ENCODE measurements at places on chromosomes 2 and 18.

GRCh38 chr2:25078170-25079049 is 36.5 kb downstream of the EFR3B start:
- DNase-seq = no peak

GRCh38 chr2:106970471-106971261 is 84.7 kb upstream of the ST6GAL2 start:
- no peak for DNase-seq

DNA sequence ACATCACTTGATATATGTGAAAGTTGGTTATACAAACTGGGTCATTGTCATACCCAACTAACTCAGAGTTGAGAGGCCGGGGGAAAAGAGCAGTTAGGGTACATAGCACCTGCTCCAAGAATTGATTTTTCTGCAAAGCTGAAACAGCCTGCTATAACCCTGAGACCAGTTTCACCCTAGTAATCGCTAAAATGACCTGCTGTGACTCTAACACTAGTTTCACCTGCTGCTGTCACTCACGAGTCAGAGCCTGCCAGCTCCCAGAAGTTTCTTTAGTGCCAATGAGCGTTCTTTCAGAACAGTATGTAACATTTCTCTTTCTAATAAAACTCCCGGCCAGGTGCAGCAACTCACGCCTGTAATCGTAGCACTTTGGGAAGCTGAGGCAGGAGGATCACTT is 28.0 kb downstream of the SRSF7 start:
- DNase-seq = peak; percentile 55

- DNase-seq = no peak
Measured at GRCh38 chr2:164205347-164205746, 415.9 kb downstream of the GRB14 start.

- DNase-seq = no peak
Measured at GRCh38 chr2:43448011-43448821, 147.6 kb downstream of the THADA start.

DNA sequence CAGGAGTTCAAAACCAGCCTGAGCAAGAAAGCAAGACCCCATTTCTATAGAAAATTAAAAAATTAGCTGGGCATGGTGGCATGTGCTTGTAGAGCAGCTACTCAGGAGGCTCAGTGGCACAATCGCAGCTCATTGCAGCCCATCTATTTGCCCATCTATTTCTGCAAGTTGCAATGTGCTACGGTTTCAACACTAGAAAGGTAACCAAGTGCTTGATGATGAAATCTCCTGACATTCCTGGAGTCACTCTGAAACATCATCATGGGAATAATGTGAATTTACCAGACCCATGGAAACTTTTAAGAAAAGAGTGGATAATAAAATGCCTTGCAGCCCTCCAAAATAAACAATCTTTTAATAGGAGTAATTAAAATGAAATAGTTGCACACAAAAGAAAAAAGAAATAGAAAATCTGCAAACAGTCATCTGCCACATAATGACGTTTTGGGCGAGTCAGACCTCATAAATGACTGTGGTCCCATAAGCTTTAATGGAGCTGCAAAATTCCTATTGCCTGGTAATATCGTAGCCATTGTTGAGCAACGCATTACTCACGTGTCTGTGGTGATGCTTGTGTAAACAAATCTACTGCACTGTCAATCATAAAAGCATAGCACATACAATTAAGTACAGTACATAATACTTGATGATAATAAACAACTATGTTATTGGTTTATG is 46.6 kb upstream of the AMMECR1L start:
- DNase-seq = no peak

GRCh38 chr2:158603986-158604385 is 147.2 kb downstream of the PKP4 start:
- DNase-seq = no peak

GRCh38 chr2:46270384-46270783 is 26.8 kb upstream of the EPAS1 start:
- DNase-seq = no peak

GRCh38 chr2:73908689-73909652 is 16.2 kb downstream of the ACTG2 start:
- no peak for DNase-seq

DNA sequence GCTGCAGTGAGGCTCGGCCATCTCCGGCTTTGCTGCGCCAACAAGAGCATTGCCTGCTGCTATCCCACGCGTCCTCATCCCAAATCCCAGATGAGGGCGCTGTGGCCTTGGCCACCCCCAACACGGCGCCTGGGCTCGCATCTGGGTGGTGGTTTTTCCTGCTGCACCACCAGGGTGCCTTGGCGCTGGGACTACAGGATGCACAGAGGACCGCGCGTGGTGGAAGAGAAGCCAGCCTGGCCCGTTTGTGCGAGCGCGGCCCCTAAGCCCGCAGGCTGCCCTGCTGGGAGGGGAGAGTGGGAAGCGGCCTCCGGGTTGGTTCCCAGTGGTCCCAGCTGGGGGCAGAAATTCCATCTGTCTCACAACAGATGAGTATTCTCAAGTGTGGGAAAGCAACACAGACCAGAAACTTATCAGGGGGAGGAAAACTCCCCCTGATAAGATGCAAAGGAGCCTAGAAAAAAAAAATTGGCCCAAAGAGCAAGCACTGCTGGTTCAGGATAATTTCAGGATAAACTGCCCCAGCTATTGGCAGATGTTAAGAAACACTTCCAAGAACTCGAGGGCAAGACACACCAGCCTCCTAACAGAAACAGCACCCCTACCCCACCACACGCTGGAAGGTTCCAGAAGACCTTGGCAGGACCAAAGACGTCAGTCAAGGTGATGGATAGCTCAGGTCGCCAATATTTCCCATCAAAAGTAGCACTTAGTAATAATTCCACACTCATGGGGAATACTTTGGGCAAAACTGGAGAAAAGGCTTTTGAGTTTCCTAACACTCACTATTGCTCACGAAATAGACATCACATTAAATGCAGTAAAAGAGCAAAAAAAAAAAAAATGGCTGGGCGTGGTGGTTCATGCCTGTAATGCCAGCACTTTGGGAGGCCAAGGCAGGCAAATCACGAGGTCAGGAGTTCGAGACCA is 152.1 kb downstream of the PXDN start:
- peak; percentile 78 for DNase-seq

DNA sequence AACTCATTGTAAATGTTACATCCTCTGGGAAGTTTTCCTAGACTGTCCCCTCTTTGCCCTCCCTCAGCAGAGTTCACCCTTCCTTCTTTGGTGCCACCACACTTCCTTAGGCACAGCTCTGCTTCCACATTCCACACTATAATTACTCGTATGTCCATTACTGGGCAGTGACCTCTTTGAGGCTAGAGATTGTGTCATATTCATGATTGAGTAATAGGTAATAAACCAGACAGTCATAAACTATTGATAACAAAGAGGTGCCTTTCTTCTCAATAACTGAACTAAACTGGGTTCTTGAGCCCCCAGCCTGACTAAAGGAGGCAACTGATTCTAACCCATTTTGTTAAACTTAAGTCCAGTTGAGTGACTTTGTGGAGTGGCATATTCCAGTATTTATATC is 28.3 kb downstream of the MYO3B start:
- DNase-seq = no peak

GRCh38 chr2:148901142-148901541 is 26.1 kb downstream of the KIF5C start:
- no peak for DNase-seq

GRCh38 chr2:96198921-96199320 is 9.7 kb downstream of the STARD7 start:
- DNase-seq = no peak

GRCh38 chr2:152925547-152926448 is 207.4 kb downstream of the ARL6IP6 start:
- peak; percentile 28 for DNase-seq

GRCh38 chr2:68320118-68320641 is 431 bp upstream of the CNRIP1 start:
- DNase-seq = peak; percentile 49

DNA sequence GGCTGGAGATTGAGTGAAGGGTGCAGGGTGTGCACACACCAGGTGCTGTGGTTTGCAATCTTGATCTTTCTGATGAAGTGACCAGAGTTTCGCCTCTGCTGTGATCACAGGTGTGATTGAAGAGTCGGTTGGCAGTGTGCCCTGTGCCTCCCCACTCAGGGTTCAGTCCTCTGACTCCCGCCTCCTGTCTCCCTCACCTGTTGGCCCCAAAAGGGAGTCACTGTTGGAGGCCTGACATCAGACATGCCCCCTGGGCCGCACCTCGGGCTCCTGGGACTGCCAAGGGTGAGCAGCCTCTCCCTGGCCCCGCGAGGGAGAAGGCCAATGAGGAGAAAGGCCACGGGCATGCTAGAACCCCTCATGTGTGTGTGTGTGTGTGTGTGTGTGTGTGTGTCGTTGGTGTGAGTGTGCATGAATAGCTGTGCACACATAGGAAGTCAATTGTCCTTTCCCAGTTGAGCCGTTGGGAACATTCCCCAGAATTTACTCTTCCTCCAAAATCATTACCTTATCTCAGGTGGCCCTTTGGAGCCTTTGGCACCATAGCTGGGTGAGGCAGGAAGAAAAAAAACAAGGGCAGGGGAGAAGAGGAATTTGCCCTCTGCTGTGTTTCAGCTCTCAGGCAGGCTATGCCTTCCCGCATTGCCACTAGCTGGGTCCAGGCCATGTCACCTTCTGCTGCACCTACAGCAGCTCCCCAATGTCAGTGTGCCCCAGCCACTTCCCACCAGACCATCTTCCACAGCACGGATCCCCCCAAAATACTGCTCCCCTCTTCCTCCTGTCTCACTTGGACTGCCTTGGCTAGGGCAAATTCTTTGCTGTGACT is 78.1 kb upstream of the LAPTM4A start:
- no peak for DNase-seq

DNA sequence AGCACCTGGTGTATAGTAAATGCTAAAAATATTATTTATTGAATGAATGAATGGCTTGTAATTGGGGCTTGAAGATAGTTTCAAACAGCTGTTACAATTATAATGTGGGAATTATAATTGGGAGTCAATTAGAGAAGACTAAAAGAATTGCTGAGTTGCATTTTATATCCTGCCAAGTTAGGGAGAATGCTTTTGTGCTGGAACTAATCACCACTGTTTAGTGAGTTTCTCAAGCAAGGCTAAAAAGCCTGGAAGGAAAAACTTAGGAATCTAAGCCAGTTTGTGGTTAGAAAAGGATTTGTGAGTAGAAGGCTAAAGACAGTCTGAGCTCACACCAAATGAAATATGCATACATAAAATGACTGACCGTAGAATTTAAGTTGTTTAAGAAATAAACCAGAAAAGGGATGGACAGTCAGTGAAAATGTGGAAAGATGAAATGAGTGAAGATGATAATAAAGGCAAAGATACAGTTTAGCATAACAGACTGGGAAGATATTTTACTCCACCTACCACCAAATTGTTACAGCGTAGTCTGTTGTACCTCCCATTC is 647.7 kb upstream of the FSHR start:
- DNase-seq = no peak

GRCh38 chr2:5877360-5877759 is 185.2 kb downstream of the SOX11 start:
- no peak for DNase-seq

DNA sequence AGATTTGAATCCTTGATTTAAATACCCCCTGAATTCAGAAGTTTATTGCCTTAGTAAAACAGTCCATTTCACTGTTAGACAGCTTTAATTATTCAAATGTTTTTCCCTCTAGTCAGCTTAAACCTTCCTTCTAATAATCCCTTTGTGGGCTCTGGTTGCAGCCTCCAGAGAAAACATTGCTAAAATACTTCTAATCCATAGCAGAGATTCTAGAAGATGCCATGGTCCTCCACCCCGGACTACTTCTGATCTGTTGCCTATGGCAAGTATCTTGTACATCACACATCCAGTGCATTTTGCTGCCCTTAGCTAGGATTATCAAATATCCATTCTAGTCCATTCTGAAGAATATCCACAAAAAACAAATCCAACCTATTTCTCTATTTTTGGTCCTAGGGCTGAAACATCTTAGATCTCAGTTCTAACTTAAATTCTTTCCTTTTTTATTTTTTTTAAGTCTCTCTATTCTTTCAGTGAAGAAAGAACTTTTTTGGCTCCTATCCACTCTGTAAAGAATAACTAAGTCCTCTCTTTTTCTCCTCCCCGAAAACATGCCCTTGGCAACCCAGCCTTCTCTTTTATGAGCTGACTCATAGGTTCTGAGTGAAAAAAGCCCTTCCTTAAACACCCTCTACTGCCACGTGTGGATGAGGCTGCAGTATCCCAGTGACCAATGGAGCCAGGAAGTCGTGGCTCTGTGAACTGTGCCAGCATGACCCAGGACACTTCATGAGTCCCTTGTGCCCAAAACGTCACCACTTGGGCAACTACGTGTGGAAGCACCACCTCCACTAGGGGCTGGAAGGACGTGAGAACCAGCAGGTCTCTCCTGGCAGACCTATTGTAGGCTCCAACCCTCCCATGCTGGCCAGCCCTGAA is 349.8 kb downstream of the TNS1 start:
- DNase-seq = peak; percentile 64

DNA sequence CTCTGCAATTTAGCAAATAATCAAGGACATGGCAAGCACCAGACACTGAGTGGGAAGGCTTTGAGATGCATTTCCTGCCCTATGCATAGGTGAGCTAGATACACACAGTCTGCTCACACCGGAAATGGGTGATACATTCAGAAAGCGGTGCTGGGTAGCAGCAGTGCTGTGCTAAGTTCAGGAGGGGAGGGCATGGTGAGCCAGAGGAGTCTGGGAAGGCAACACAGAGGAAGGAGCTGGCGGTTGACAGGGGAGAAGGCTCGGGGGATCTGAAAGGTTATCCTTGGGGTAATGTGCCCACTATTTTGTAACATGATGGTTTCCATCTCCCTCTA is 57.4 kb upstream of the EPAS1 start:
- DNase-seq = no peak

DNA sequence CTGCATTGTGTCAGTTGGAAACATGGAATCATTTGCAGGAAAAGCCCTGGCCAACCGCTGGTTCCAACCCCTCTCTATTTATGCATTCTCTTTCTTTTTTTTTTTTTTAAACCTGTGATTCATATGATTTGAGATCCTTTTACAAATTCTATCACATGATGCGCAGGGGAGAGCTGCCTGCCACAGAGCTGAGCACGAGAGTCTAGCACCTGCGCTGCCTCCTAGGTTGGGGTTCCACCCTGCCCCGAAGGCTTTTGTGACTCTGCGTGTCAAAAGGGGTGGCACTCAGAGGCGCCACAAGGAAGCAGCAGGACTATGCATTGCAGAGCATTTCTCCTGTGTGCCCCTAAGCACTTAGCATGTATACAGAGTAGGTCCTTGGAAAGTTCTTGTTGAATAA is 17.3 kb upstream of the ESPNL start:
- no peak for DNase-seq

GRCh38 chr2:52510432-52510831 is 1257.2 kb upstream of the CHAC2 start:
- DNase-seq = no peak

DNA sequence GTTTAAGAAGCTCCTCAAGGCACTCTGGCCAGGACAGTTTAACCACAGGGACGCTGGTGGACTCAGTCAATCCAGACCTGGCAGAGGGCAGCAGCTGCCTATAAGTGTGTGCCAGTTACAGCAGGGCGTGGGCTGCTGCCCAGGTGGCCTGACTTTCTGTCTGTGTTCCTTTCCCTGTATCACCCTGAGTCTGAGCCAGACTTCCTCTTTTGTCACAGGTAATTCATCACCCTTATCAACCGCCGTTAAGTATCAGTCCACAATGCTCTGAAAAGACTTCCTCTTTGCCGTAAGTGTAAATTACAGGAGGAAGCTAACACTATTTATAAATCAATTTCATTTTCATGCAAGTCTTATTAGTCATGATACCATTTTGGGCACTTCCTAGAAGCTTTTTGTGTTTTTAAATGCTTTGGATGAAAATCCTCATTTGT is 7.0 kb downstream of the LPIN1 start:
- DNase-seq = no peak

GRCh38 chr2:143252138-143252907 is 123.1 kb downstream of the ARHGAP15 start:
- no peak for DNase-seq

- DNase-seq = no peak
Measured at GRCh38 chr2:216687646-216688045, 7.7 kb downstream of the IGFBP5 start.

Measured in right hindlimb (tissue), 1 donor.